ENCODE measurements at places on chromosomes 1 and 21. TPM values are rescaled to one million over a fixed set of nuclear protein-coding genes. Genes with fewer than 3 reads are reported as not detected.
A peak's percentile ranks its signal among the peaks of the same experiment; 100 is the strongest.

- peaks cover 43% of the 10 kb centered on the region for H3K36me3 ChIP-seq
- no peaks in the 10 kb centered on the region for H3K4me1 ChIP-seq
- no peak for DNase-seq
- H3K4me3 ChIP-seq: peak overlapping the region; percentile 92
- no peak overlapping the region for H3K27ac ChIP-seq
- no peaks in the 10 kb centered on the region for H3K27me3 ChIP-seq
Observed at GRCh38 chr1:96722958-96723357, 1.4 kb downstream of the PTBP2 start.

DNA sequence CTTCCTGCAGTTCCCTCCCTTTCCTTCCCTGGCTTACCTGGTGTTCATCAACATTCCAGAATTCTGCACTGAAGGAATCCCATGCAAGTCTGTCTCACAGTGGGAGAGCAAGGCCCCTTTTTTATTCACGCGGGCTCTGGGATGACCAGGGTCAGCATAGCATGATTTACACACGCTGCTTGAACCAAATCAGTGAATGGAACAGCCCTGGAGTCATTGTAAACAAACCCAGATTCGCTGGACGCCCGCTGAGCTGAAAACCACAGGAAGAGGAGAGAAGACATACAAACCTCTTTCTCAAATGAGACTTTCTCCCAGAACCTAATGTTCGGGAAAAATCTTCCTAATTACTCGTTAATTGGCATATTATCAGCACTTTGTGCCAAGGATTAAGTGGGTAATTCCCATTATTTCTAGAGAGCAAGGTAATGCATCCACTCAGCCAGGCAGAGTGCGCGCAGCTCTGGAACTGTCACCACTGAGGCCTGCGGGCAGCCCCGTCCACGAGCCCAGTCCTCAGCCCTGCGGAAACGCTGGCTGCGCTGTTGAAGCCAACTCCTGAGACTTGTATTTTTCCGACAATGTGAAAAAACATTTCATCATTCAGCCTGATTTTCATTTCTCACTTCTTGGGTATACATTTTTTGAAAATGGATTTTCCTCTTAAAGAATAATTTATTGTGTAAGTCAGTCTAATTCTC is 140.0 kb downstream of the ETS2 start:
- H3K36me3 ChIP-seq: no peaks in the 10 kb centered on the region
- peaks cover 9% of the 10 kb centered on the region for H3K4me1 ChIP-seq
- H3K27me3 ChIP-seq: no peaks in the 10 kb centered on the region
- DNase-seq: peak; percentile 87
- no peak overlapping the region for H3K4me3 ChIP-seq

MEX3A gene
- 88.0 TPM for total RNA-seq

RGS13 gene
- total RNA-seq: not detected

ABCA4 gene
- total RNA-seq: 1.7 TPM

RORC gene
- not detected for total RNA-seq

GRCh38 chr1:31920956-31921355 is 17.2 kb downstream of the PTP4A2 start:
- H3K4me3 ChIP-seq: no peak overlapping the region
- H3K27me3 ChIP-seq: no peaks in the 10 kb centered on the region
- H3K36me3 ChIP-seq: peaks cover 36% of the 10 kb centered on the region
- no peak for DNase-seq
- H3K27ac ChIP-seq: no peak overlapping the region
- peaks cover 10% of the 10 kb centered on the region for H3K4me1 ChIP-seq

DNA sequence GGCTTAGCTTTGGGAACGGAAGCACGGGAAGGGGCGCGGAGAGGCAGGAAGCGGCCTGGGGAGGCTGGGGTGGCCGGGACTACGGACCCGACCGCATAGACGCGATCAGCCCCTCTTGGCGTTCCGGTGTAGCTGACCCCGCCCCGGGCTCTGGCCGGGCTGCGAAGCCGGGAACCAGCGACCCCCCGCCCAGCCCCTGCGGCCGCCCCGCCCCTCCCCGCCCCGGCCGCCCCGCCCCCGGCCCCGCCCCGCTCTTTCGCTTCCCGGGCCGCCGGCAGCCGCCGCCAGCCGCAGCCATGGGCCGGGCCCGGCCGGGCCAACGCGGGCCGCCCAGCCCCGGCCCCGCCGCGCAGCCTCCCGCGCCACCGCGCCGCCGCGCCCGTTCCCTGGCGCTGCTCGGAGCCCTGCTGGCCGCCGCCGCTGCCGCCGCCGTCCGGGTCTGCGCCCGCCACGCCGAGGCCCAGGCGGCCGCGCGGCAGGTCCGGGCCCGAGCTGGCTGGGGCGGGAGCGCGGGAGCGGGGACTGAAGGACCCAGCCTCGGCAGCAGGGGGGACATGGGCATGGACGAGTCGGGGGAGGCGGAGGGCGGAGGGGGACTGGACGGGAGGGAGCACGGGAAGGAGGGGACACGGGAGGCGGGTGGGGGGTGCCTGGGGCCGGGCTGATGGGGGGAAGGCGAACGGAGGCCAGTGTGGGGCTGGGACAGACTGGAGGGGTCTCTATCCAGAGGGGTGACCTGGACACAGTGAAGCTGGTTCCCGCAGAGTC is at the start of gene SELENON:
Gene SELENON (plus strand): TSS at position 259 of the 768 bp plus-strand sequence. CDS start 38 bp downstream, at position 297.
- H3K4me3 ChIP-seq: peak within 1 kb of the TSS; percentile 82
- H3K4me1 ChIP-seq: peaks cover 10% of the 10 kb centered on the region
- H3K36me3 ChIP-seq: peaks cover 1% of the 10 kb centered on the region
- peak within 1 kb of the TSS; percentile 32 for H3K27ac ChIP-seq
- no peaks in the 10 kb centered on the region for H3K27me3 ChIP-seq

- no peak overlapping the region for H3K27ac ChIP-seq
- peaks cover 13% of the 10 kb centered on the region for H3K36me3 ChIP-seq
- no peak for DNase-seq
Observed at GRCh38 chr1:212302745-212303383, 17.7 kb downstream of the PPP2R5A start.

PLXNA2 gene
- total RNA-seq: 86.1 TPM

DNA sequence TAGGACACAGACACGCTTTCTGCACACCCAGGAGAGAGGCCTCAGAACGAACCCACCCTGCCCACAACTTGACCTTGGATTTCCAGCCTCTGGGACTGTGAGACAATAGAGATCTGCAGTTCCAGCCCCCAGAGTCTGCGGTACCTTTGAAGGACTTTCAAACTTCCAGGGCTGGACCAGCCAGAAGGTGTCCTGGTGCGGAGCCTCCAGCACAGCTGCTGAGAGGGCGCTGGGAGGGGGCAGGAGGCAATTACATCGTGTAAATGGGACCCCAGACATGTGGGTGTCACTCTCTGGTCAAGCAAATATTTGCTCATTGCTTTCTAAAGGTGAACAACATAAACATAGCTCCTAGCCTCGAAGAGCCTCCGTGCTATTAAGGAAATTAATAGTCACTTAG is 58.7 kb upstream of the ACTRT2 start:
- no peaks in the 10 kb centered on the region for H3K27me3 ChIP-seq
- DNase-seq: no peak
- H3K27ac ChIP-seq: no peak overlapping the region
- H3K4me3 ChIP-seq: no peak overlapping the region
- H3K4me1 ChIP-seq: no peaks in the 10 kb centered on the region
- H3K36me3 ChIP-seq: no peaks in the 10 kb centered on the region

DNA sequence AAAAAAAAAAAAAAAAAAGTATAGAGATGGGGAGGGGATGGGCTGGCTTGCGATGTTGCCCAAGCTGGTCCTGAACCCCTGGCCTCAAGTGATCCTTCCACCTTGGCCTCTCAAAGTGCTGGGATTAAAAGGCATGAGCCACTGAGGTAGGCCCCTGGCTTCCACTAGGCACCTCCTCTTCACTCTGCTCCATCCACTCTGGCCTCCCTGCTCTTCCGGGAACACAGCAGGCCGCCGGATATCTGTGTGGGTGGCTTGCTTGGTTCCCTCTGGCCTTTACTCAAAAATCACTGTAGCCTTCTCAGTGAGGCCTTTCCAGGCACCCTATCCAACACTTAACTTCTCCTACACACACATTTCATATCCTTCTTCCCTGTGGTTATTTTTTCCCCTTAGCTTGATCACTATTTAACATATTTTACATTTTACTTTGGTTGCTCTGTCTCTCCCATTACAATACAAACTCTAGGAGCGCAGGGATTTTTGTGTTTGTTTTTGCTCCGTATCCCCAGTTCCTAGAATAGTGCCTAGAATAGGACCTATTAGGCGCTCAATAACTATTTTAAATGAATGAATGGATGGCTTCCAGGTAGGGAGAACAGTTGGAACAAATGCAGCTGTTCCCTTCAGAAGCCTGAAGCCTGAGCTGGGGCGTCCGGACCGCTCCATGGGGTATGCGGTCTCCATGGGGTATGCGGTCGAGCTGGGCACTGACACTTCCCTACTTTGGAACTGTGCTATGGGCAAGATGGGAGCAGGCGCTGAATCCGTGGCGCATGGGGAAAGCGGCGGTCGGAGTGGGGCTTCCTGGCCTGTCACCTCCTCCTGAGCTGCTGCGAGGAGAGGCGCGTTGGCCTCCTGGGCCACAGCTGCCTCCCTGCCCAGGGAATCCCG is 46.7 kb downstream of the H3-3A start:
- DNase-seq: no peak
- peaks cover 19% of the 10 kb centered on the region for H3K4me1 ChIP-seq
- H3K27ac ChIP-seq: peak overlapping the region; percentile 54

DNA sequence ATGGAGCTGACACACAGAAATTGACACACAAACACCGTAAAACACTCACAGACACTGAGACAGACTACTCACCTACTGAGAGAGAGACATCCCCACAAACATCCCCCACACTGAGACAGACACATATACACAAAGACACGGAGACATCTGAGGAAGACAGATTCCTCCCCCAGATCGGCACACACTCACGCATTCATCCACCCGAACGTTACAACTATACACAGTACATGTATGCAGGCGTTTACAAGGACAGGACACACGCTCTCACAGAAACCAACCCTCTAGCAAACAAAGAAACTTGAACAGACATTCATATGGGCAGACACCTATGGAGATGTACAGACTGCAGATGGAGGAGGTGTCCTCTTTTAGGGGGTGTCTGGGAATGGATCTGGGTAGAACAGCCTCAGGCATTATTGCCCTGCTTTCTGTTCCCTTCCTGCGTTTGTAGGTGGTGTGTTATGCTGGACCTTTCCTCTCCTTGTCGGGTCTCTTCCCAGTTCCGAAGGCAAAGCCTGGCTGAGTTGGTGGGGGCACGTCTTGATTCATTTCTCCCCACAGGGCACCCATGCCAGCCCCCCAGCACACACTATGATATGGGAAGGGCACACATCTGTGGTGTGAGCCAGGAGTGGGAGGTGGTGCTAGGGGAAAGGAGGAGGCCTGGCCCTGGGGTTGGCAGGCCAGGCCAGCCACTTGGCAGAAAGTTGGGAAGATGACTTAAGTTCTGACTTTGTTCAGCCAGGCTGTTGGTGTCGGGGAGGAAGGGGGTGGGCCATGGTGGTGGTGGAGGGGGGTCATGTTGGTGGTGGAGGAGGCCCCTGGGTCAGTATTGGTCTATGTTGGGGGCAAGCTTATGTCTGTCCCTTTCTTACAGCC is 1.5 kb downstream of the KIRREL1 start:
- DNase-seq: peak; percentile 57
- no peaks in the 10 kb centered on the region for H3K27me3 ChIP-seq
- H3K4me3 ChIP-seq: peak overlapping the region; percentile 89
- H3K27ac ChIP-seq: peak overlapping the region; percentile 75
- H3K4me1 ChIP-seq: peaks cover 7% of the 10 kb centered on the region
- peaks cover 3% of the 10 kb centered on the region for H3K36me3 ChIP-seq

DNA sequence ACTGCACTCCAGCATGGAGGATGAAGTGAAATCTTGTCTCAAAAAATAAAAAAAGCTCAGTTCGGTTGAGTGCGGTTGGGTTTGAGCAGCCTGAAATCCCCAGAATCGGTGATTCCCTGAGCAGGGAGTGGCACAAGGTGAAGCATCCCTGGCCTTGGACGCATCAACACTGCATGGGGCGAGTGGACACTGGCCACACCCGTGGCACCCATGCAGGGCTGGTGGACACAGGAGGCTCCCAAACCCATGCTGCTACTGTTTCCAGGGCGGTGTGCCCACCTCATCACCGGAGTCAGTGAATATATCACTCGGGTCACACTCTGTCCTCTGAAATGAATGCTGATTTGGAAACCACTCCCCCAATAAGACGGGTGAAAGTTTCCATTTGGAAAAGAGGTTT is 53.4 kb upstream of the ACTRT2 start:
- DNase-seq: no peak
- no peaks in the 10 kb centered on the region for H3K4me1 ChIP-seq
- no peak overlapping the region for H3K27ac ChIP-seq
- no peak overlapping the region for H3K4me3 ChIP-seq

GRCh38 chr1:161953256-161953920 is 70.3 kb downstream of the OLFML2B start:
- no peak for DNase-seq
- H3K27ac ChIP-seq: no peak overlapping the region
- H3K27me3 ChIP-seq: no peaks in the 10 kb centered on the region
- H3K4me3 ChIP-seq: no peak overlapping the region
- H3K4me1 ChIP-seq: no peaks in the 10 kb centered on the region

- DNase-seq: no peak
- H3K36me3 ChIP-seq: no peaks in the 10 kb centered on the region
- no peak overlapping the region for H3K4me3 ChIP-seq
- H3K27ac ChIP-seq: no peak overlapping the region
- H3K4me1 ChIP-seq: no peaks in the 10 kb centered on the region
- H3K27me3 ChIP-seq: peaks cover 9% of the 10 kb centered on the region
Observed at GRCh38 chr1:181911715-181912114, 149.8 kb downstream of the ZNF648 start.

DNA sequence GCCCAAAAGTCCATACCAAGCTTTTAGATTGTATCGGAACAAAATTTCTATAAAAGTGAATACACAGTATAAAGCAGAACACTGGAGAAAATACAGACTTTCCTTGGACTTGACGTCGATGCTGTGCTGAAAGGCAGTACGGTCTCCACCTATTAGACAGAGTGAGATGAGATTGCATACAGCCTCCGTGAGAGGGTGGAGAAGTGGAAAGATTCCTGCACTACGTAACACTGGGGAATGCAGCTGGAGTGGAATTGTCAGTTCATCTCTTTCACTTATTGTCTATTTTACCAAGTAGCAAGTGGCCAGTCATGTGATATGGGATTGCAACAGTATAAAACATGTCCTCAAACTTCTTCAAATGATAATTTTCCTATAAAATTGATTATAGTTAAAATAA is 209.5 kb downstream of the ZP4 start:
- no peaks in the 10 kb centered on the region for H3K27me3 ChIP-seq
- H3K36me3 ChIP-seq: no peaks in the 10 kb centered on the region
- no peak for DNase-seq
- H3K4me1 ChIP-seq: no peaks in the 10 kb centered on the region
- H3K4me3 ChIP-seq: no peak overlapping the region
- no peak overlapping the region for H3K27ac ChIP-seq

NTRK1 gene
- 1.6 TPM for total RNA-seq

- H3K27me3 ChIP-seq: no peaks in the 10 kb centered on the region
- H3K4me1 ChIP-seq: peaks cover 13% of the 10 kb centered on the region
- H3K27ac ChIP-seq: no peak overlapping the region
- H3K4me3 ChIP-seq: no peak overlapping the region
- DNase-seq: no peak
- peaks cover 81% of the 10 kb centered on the region for H3K36me3 ChIP-seq
Observed at GRCh38 chr1:153752571-153753195, 22.5 kb upstream of the SLC27A3 start.
